CD4-positive, alpha-beta T cell treated with Interleukin-1 beta for 1 hour (primary cell): ENCODE measurements at places on chromosomes 5 and 9.

DNA sequence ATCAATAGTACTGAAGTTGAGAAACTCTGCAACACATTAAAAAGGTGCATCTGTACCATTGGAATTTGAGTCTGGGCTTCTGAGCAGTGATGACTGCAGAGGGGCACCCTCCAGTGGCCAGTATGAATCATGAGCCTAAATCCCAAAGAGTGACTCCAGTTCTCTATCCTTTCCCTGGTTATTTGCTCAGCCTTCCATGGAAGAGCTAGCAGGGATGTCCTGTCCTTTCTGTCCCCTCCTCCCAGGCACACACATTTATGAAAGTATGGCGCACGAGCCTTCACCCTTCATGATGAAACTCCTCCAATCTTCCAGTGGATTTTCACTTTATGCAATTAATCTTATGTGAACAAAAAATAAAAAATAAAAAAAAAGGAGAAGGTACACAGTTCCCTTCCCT is 81.0 kb downstream of the ESM1 start:
- no peak for DNase-seq

- DNase-seq, result no peak
These were observed 28.1 kb upstream of the SYNPO start for GRCh38 chr5:150612405-150612804.

GRCh38 chr5:6805841-6806240 is 92.6 kb downstream of the TENT4A start:
- DNase-seq, result no peak

GRCh38 chr9:133874060-133874657 is 118.0 kb downstream of the VAV2 start:
- DNase-seq, result no peak

DNA sequence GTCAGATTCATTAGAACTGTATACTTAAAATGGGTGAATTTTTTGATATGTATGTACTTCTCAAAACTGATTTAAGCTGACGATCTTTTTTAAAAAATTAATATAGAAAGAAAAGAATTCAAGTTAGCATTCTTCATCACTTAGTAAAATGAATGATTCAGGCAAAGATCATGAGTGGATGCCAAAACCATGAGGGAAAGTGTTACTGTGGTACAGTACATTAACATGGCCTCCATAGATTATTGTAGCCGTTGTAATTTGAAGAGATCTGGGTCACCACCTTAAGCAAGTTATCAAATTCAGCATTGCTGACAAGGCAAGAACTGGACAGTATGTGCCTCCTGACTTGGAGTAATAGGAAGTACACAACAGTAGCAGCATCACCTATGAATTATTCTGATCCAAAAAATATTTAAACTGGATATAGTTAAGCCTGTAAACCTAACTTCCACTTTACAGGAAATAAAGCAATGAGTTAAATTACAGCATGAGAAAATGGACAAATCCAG is 29.7 kb downstream of the C9orf85 start:
- no peak for DNase-seq

- DNase-seq, result no peak
These were observed 308.9 kb upstream of the MPDZ start for GRCh38 chr9:13588151-13589033.

- DNase-seq, result no peak
These were observed 271.6 kb downstream of the MAST4 start for GRCh38 chr5:66867618-66868322.

DNA sequence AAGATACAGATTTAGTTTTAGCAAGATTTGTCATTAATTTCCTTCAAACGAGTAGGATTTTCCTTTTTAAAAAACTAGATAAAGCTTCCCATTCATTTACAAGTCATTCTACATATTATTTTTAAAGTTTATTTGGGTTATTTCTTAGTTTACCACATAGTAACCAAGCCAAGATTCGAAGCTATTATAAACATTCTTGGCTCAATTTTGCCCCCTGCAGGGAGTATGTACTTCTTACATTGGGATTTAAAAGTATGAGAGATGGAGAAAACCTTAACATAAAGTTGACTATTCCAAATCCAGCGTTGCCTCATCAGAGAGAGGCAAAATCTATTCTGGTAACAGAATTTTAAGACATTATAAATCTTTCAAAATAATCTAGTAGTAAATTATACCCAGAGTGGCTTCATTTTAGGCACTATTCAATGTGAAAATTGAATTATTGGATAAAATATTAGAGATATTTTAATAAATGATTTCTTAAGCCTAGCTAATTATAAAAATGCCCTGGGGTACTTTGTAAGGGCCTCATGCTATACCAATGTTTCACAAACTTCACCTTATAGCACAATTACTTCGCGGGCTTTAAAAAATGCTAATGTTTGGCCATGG is 39.1 kb downstream of the FBN2 start:
- DNase-seq, result no peak

DNA sequence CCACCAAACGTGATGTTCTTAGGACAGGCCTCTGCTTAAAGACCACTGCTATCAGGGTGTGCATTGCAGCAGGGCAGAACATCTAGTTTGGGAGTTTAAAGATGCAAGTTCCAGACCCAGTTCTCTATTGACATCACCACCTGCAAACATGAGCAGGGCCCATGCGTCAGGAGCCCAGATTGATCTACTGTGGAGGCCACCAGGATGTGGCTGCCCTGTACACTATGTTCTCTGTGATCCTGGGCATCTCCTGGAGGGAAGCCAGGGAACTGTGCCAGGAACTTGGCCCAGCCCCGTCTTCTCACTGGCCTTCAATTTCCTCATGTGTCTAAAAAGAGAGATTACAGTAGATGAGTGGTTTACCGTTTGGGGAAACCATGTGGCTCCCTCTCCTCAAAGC is 87.1 kb downstream of the PDE6A start:
- DNase-seq, result no peak

DNA sequence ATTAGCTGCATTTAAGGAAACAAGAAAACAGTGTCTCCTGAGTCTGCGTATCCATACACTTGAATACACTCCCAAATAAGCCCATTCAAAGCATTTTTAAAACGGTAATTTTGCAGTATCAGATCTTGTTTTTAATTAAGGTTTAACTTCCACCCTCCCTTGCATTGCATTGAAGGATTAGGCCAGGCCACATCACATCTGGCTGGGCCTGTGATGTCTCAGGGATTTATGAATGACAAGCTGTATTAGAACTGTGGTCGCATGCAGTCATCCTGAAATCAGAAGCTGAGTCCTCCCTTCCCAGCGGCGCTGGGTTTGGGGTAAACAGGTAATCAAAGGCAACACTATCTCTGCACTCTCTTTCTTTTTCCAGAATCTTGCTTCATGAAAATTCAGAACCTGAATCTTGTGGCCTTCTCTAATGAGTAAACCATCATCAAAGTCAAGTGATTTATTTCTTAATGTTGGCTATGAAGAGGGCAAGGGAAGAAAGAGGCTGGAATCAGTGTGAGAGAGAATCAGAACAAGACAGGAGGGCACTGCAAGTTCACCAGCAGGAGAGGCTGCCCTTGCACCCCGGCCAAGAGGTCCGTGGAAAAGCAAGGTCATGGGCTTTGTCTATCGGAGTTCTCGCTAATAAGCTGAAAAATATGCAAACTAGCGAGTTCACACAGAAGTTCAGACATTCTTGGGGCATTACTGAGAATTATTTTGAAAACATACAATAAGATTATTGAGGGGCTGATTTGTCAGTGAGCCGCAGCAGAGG is 80.0 kb upstream of the ZSWIM6 start:
- DNase-seq, result no peak

DNA sequence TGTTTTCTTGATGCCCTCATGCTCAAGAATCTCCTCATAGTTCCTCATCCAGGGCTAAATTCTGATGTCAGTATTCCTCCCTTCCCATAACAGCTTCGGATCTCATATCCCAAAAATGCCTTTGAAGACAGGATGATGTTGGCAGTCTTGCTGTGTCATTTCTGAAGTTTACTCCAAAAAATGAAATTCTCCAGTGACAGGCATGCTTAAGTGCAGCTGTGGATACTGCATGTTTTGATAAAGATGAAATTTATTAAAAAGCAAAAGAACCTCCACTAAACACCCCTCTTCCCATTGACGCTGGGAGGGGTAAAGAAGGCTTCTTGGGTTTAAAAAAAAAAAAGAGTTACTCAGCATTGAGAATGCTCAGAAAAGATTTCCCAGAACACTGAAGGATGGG is 43.1 kb downstream of the NDST1 start:
- DNase-seq, result no peak

DNA sequence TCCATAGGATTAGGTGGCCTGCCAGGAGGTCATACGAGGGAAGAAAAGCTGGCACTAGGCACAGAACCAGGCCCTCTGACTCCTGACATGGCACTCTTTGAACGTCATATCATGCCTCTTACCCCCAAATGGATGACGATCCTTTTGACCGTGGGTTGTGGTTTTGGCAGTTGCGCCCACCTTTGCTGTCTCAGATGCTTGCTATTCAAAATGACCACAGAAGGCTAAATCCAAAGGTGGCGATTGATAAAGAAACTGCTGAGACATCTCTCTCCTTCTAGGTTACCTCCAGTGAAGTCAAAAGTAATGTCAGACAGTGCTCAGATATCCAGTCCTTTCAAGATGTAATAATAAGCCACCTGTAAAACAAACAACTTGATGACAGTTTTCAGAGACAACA is 385.0 kb downstream of the EFNA5 start:
- DNase-seq, result no peak
